ENCODE measurements at places on chromosomes 11 and 22.

DNA sequence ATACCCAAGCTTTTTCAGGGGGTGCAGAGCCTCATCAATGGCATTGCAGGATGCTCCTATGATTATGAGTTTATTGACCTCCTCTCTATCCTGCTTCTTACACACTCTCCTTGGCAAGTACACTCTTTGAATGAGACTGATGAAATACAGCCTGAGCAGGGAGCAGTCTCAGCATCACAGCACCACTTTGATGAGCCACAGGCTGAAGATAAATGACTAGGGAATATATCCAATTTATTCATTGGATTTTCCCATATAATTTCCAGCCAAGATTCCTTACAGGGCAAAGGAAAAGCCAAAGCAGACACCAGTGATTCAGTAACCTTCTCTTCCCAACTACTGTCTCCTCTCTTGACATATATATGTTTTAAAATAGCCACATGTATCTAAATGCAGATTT, 79.2 kb downstream of the CASP12 start:
- DNase-seq: no peak

DNA sequence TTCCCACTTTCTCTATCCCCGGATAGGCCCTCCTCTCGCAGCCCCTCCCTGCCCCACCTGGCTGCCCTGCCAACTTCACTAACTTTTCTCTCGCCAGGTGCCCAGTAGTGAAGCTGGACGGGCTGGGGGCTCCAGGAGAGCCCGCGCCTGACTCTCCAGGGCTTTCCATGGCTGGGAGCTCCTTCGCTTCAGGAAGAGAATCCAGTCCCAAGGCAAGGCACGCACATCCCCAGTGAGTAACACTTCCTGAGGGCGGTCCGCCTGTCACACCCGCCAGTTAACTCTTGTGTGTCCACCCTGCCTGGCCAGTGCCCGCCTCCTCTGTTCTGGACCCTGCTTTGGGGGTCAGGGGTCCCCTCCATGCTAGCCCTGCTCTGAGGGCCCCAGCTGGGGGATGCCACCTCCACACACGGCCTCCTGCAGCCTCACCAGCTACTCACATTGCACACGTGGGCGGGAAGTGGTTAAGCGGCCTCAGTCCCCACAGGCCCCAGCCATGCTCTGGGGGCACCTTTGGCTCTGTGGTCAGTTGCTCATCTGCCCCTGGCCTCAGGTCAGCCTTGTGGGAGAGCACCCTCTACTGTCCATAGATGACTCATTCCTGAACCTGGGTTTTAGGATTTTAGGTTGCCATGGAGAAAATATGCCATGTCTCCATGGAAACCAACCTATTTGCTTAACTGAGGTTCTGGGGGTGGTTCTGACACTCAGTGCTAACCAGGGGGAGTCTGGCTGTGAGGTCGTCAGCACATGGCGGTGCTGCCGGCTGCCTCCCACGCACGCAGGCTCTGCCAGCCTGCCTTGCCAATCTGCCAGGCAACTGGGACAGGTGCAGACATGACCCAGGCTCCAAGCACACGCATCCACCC, at the start of gene RIN1:
RIN1 (minus strand) TSS at position 201 of the 869 bp plus-strand sequence; CDS start at position 169, 32 bp downstream.
- DNase-seq: no peak

GRCh38 chr11:58731819-58732218, at the start of gene GLYAT:
Gene GLYAT, minus strand, starts transcription at chr11:58731943. Its CDS starts 7,447 bp downstream, at chr11:58724496.
- no peak for DNase-seq

DNA sequence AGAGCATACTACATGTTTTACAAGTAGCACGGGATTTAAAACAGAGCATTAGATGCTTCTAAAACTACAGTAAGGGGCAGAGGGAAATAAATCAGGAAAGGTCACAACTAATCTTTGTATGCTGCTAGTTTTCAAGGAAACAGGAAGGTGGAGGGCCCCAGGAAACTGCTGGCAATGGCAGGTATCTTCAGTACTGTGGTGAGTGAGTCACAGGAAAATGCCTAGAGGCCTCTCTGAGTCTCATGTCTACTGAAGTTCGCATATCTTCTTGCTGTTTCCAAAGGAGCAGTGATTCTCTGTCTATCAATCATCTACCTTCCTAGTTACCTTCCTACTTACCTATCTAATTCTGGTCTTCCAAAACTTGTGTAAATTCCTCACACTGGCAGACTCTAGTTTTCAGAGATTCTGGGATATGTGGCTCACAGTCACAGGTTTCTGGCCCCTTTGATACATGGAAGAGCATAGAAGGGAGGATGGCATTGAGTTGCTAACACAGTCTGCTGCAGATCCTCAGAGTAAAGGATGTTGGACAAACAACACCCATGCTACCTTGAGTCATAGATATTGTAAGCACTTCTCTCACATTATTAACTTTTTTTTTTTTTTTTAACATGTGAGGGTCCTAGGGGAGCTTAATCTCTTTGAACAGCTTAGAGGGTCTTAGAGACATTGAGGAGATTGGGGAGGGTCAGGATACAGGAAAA, 58.8 kb upstream of the SYN3 start:
- no peak for DNase-seq

GRCh38 chr22:24580276-24580675, 12.6 kb downstream of the LRRC75B start:
- DNase-seq: no peak
